ENCODE measurements at places on chromosomes 11 and 22.

- no peak for DNase-seq
These were observed 22.4 kb downstream of the RPL3 start for GRCh38 chr22:39296981-39297489.

DNA sequence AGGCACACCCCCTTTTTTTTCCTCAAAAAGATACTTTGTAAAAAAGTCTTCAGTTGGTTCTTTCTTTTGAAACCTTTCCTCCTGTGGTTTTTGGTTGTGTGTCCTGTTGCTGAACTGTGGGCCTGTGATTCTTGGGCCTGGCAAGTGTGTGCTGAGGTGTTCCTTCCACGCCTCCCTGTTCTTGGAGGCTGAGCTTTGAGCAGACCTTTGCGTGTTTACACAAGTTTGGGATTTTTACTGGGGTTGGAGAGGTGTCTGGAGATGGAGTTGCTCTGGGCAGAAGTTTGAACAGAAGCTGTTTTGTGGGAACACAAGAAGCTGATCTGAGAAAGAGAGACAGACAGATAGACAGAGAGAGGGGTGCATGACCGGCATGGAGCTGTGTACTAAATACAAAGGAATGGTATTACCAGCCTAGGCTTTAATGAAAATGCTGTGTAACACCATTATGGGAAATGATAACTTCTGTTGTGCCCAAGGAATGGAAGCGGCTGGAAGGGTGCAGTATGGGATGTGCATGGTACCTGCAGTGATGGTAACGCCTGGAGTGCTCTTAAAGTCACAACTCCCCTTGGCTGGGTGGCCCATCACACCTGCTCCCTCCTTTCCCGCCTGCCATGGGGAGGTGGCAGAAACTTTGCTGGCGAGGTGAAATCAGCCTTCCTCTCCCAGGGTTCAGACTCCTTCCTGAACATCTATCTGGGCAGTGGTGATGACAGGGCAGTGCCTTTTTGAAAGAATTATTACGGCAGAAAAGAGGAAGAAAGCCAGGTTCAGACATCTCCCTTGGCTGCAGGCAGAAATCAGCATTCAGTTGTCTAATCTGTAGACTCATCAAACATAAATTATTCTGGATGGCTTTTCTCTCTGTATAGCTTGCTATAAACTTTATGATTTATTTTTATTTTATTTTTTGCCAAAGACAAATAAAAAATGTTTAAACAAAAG, 70.4 kb downstream of the LDLRAD3 start:
- no peak for DNase-seq

DNA sequence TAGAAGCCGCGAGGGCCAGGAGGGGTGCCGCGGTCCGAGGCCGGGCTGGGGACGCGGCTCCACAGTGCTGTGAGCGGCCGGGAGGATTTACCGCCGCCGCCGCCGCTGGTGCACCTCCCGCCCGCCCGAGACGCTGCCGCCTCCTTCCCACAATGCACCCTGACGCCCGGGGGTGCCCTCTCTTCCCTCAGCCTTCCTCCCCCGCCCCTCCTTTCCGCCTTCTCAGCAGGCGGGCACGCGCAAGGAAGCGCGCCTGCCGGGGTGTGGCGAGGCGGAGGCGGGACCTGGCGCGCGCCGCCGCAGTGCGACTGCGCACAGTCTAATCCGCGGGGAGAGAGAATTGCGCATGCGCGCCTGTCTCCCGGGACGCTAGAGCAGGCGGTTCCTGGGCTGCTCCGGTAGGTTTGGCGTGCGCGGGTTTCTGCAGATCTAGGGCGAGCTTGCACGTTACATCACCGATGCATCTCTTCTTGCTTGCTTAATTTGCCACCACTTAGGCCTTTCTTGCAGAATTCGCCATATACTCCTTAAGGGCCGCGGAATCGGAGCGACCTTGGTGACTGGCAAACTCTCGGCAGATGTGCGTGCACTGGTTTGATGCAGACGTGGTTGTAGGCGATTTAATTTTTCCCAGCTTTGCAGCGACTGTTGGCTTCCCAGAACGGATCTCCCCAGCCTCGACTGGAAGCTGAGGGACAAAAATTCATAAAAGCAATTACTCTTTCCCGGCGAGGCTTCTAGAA, at the start of the genes GVQW3 and THAP12:
Gene GVQW3, plus strand, starts transcription at position 347 of the 743 bp plus-strand sequence. CDS start 506 bp downstream, outside the sequence.
Gene THAP12, minus strand, starts transcription at position 156 of the 743 bp plus-strand sequence. CDS start 296 bp downstream, outside the sequence.
- DNase-seq, result peak; percentile 94

DNA sequence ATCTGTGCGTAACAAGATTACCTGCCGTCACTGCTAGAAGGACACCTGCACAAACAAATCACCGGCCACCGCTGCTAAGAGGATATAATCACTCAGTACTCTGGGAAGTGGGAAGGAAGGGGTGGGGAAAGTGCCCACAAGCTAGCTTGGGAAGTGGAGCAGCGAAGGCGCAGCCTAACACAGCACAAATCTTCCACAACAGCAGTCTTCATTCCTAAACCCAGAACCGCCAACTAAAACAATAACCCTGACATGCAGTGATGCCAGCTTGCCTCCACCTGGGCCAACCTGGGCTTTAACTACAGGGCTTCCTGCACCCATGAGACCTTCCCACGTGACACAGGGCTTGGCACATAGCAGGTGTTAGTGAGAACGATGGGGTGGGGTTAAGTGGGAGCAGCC, 5.1 kb downstream of the DGCR2 start:
- no peak for DNase-seq

GRCh38 chr11:58647866-58648265, 25.4 kb downstream of the CNTF start:
- DNase-seq, result no peak

GRCh38 chr11:79538775-79539174, 97.9 kb upstream of the TENM4 start:
- DNase-seq, result no peak

- no peak for DNase-seq
These were observed 117.8 kb downstream of the NTM start for GRCh38 chr11:131488238-131488637.

- DNase-seq, result peak; percentile 18
These were observed 340.5 kb downstream of the TENM4 start for GRCh38 chr11:79100093-79100910.

- DNase-seq, result no peak
These were observed 44.1 kb upstream of the GLYATL2 start for GRCh38 chr11:58888579-58888978.

GRCh38 chr11:61913699-61914395, 3.5 kb downstream of the RAB3IL1 start:
- no peak for DNase-seq

DNA sequence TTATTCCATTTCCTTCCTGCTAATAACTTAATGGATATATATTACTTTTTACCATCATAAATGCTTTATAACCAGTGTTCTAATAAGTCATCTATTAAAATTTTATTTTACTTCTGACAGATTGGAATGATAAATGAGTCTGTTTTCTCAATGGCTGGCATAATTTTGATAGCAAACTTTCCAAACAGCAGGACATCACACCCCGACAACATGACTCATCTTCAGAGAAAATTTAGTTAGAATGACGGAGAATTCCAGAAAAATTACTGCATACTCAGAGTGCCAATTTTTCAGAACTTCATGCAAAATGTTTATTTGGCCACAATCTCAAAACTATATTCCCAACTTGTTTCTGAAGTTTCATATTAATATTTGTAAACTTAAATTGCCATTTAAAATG, 174.4 kb downstream of the SWAP70 start:
- no peak for DNase-seq

- DNase-seq, result no peak
These were observed 12.6 kb downstream of the LRRC75B start for GRCh38 chr22:24580276-24580675.

- no peak for DNase-seq
These were observed 34.8 kb downstream of the EFCAB6 start for GRCh38 chr22:43777286-43777685.

DNA sequence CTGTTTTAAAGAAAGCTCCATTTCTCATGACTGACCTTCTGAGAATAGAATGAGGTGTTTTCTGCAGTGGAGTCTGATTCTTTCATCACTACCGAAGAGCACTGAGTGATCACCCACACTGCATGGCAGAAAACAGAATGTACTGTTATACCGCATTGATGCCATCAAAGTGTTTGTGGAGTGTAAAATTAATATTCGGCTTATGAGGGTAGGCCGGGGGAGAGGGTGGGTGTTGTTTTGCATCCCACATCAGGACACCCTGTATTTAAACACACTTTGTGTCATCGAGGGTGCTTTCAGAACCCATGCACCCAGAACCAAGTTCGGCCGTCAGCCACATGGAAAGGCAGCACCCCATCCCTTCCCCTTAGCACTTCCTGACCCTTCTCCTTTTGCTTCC, 41.3 kb upstream of the ETS1 start:
- no peak for DNase-seq

- DNase-seq, result no peak
These were observed 184.1 kb upstream of the ARHGAP20 start for GRCh38 chr11:110896358-110896757.

- peak; percentile 27 for DNase-seq
These were observed 100.5 kb downstream of the WT1 start for GRCh38 chr11:32334822-32335221.

- DNase-seq, result no peak
These were observed 6.0 kb upstream of the MS4A6E start for GRCh38 chr11:60321051-60321450.

DNA sequence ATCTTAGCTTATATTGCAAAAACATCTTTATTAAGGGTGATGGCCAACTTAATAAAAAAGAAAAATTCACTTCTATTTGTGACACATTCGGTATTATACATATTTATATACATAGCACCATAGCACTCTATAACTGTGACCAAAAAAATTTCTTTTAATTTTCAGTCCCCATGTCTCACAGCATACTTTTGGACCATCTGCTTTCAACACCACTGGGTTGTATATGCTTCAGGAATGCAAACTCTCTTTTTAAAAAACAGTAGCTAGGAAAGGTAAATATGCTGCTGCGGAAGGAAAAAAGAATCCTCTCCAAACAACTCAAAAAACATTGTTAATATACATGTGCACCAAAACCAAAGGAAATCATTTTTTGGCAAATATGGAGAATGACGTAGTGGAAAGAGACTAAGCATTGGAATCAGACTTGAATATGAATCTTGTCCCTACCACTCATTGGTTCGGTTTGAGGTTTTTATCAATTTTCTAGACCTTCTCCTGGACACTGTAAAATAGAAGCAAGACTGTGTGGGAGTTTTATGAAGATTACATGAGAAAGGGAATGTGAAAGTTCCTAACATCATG, 227.9 kb downstream of the BLID start:
- DNase-seq, result no peak

- DNase-seq, result no peak
These were observed 60.2 kb downstream of the EHF start for GRCh38 chr11:34680918-34681586.

DNA sequence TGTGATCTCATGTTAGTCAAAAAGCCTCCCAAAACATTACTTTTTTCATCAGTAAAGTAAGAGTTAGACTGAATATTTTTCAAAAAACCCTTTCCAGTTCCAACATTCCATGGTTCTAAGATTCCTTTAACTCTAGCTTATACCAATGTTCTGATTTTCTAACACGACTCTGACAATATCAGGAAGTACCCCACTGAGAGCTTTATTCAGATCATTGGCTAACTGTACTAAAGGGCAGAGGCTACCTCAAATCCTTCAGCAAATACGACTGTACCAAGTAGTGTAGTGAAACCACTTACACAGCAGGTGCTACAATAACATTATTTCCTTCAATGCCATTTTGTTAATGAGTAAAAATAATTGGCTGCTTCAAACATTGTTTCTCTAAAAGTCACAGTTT, 213.4 kb upstream of the PITPNB start:
- DNase-seq, result no peak

DNA sequence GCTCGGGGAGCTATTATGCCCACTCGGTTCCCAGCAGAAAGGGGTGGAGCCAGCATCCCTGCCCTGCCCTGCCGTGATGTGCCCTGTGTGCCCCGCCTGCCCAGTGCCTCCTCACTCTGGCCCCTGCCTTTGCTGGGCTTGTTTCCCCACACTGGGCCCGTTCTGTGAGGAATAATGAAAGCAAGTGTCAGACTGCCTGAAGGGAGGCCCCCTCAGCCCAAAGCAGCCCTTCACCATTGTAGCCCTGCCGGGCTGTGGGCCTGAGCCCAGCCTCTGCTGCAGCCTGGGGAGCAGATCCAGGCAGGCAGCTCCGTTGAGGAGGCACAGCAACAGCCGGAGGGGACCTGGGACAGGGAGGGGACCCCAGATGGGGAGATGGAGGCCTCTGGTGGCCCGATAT, 20.2 kb upstream of the NEFH start:
- no peak for DNase-seq

- DNase-seq, result no peak
These were observed 13.2 kb upstream of the TSKU start for GRCh38 chr11:76769645-76770586.

- DNase-seq, result no peak
These were observed 914 bp downstream of the INPPL1 start for GRCh38 chr11:72225411-72225951.
